T follicular helper cell (primary cell): ENCODE measurements at places on chromosomes 11 and 22.
A peak's percentile ranks its signal among the peaks of the same experiment; 100 is the strongest.

GRCh38 chr11:130813196-130813595 lies 103.1 kb downstream of the SNX19 start:
- no peak for DNase-seq

DNA sequence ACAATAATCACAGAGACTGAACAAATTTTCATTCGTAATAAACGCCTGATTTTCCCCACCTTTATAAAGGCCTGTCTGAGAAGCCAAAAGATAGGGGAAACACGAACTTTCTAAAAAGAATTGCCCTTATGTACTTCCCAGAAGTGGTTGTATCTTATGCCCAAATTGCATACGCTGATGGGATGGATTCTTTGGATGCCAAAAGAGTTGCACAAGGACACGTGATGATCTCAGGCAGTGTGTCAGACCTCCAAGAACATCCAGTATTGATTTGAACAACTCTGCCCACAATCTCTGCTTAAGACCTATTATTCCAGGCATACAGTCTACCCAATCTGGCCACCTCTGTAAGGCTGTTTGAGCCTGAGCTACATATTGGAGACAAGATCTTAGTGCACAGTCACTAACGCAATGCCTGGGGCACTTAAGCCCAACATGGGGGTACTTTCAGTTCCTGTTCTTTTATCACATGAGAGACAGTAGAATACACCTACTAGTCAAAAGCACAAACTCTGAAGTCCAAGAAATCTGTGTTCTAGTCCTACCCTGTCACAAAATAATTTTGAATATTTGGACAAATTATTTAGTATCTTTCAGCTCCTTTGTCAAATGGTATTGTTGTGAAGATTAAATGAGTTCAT lies 38.9 kb downstream of the OR10A6 start:
- no peak for DNase-seq

- no peak for DNase-seq
These were observed 1012.1 kb downstream of the OPCML start for GRCh38 chr11:132520199-132520598.

- no peak for DNase-seq
These were observed 74.7 kb downstream of the CHST1 start for GRCh38 chr11:45590743-45591142.

DNA sequence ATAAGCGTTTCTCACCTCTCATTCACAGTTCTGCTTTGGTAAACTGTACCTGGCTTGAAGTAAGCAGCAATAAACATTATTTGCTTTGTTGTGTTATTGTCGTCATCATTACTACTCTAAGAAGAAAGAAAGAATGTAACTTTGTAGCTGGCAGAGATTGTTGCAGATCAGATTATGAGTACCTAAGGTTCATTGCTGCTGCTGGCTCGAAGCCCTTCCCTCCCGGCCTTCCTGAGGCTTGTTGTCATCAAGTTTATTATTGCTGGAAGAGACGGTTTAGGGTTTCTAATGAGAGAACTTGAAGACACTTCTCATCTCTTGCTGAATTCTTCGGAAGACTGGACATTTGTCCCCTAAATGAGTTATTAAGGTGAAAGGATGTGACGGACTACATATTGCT lies 101.3 kb downstream of the GRAMD1B start:
- no peak for DNase-seq

DNA sequence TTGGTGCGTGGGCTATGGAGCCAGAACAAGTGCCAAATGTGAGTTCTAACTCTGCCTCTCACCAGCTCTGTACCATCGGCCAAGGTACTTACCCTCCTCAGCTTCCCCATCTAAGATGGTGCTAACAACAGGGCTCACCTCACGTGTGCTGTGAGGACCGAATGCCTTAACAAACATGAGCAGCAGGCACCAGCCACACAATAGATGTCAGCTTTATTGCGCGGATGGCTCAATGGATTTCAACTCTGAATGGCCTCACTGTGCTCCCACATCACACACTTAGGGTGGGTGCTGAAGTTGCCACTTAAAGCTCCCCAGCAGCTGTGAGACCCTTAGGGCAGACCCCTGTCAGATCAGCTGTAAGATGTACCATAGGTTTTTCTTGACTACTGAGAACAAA lies 24.1 kb downstream of the RELT start:
- DNase-seq = no peak

GRCh38 chr11:44767421-44767820 lies 40.7 kb downstream of the TSPAN18 start:
- DNase-seq = no peak

DNA sequence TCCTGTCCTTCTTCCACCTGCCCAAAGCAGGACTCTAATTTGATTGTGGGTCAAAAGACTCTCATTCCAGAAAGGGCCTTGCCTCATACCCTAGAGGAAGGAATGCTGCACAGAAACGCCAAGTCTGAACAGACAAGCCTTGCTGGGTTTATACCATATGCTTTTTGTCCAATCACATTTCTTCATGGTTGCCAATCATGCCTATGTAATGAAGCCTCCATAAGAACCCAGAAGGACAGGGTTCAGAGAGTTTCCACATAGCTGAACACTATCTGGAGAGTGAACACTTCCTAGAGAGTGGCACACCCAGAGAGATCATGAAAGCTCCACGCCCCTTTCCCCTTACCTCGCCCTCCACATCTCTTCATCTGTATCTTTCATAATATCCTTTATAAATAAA lies 4.8 kb upstream of the SAA2 start:
- no peak for DNase-seq

GRCh38 chr22:39266398-39267030 lies 21.7 kb upstream of the PDGFB start:
- no peak for DNase-seq

GRCh38 chr22:41285441-41285819 lies 557 bp downstream of the RANGAP1 start:
- DNase-seq = peak; percentile 86

- no peak for DNase-seq
These were observed 36.5 kb downstream of the NUP50 start for GRCh38 chr22:45200230-45200629.

DNA sequence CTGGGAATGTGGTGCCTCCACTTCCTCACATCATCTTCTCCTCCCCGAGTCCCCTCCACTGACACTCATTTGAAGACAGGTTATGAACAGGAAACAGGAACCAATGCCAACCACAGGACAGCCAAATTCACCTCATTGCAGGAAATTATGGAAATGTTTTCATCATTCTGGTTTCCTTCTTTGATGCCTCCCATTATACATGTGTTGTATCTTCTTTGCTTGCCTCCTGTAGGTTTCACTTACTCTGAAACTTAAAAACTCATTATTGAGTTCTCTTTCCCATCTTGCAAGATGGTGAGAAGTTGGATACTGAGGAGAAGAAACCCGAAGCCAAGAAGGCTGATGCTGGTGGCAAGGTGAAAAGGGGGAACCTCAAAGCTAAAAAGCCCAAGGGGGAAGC lies 108.5 kb downstream of the PHF21B start:
- DNase-seq = no peak

- DNase-seq = no peak
These were observed 47.7 kb upstream of the NFRKB start for GRCh38 chr11:129943036-129943435.

DNA sequence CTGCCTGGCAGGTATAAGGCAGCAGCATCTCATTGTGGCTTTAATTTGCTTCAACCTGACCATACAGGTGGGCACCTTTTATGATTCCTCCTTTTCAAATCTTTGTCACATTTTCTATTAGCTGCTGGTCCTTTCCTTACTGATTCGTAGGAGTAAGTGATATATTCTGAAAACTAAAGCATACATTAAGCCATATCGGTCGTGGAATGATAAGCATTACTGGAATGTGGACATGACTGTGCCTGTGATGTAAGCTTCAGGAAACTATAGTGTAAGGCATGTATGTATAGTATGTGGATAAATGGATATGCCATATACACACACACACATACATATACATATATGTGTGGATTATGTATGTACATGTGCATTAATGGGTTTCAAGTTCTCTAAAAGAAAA lies 20.8 kb downstream of the YPEL1 start:
- DNase-seq = no peak
